NCI-H1092 (cell line): ENCODE measurements at places on chromosomes 16 and 17.
A peak's percentile ranks its signal among the peaks of the same experiment; 100 is the strongest.

DNA sequence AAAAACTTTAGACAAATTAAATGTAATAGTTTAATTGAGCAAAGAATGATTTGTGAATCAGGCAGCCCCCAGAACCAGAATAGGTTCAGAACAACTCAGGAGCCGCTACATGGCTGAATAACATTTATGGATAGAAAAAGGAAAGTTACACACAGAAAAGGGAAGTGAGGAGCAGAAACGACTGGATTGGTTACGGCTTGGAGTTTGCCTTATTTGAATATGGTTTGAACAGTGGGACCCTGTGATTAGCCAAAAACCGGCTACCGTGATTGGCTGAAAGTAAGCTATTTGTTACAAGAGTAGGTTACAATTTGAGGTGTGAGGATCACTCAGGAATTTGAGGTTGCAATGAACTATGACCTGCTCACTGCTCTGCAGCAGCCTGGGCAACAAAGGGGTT lies 1139.8 kb downstream of the CDH11 start:
- DNase-seq, result no peak

- no peak for DNase-seq
Measured at GRCh38 chr17:36892112-36892838, 45.0 kb upstream of the LHX1 start.

- no peak for DNase-seq
Measured at GRCh38 chr17:48102043-48102750, 919 bp upstream of the CBX1 start.

GRCh38 chr16:10941127-10941933 lies 938 bp downstream of the DEXI start:
- DNase-seq, result no peak

DNA sequence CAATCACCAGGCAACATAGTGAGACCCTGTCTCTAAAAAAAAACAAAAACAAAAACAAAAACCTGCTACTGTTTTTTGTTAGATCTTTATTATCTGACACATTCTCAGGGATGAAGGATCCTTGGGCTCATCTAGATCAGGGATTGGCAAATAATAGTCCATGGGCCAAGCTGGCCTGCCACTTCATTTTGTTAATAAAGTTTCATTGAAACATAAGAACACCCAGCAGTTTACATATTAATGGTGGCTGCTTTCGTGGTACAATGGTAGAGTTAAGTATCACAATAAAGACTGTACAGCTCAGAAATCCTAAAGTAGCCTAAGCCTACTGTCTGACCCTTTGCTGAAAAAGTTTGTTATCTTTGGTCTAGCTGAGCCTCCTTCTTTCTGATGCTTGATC lies 32.9 kb upstream of the CLEC18A start:
- no peak for DNase-seq

DNA sequence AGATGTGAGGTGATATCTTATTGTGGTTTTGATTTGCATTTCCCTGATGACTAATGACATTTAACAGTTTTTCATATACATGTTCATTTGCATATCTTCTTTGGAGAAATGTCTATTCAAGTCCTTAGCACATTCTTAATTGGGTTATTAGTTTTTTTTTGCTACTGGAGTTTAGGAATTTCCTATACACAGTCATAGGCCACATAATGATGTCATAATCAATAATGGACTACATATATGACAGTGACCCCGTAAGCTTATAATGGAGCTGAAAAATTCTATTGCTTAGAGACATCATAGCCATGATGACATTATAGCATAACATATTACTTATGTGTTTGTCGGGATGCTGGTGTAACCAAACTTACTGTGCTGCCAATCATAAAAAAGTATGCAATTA lies 83.7 kb downstream of the ABCA8 start:
- no peak for DNase-seq

DNA sequence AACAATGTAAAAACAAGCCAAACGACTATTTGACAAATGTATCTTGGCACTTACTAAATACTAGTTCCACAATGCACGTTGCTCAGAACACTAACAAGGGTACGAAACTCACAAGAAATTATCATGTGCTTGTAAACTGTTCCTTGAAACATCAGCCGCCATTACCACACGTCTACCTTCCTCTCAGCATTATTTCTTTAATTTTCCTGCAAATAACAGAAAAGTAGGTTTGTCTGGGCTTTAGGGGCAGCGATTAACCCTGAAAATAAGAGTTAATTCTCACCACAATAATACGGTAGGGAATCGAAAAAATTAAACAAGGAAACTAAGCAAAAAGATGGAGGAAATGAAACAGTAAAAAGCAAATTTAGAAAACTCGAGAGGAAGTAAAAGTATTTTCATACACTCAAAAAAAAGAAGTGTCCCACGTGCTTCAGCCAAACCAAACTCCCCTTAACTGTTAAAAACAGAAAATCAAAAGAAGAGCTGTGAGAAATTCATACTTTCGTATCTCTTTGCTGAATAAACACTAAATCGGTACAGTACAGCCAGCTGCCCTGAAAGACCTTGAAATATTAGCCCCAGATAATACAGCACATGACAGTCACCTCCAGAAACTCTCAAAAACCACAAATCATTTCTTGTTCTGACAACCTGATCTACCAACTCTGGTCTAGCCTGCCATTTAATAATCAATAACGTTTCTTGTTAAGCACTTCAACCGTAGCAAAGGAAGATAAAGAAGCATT lies 1.2 kb downstream of the ARHGAP17 start:
- no peak for DNase-seq

GRCh38 chr16:57084257-57084770 lies 8.1 kb upstream of the CPNE2 start:
- DNase-seq, result peak; percentile 39

- no peak for DNase-seq
Measured at GRCh38 chr16:30447512-30448226, 2.0 kb upstream of the SEPHS2 start.

GRCh38 chr17:81513753-81514488 lies 1.3 kb upstream of the ACTG1 start:
- DNase-seq, result peak; percentile 48

DNA sequence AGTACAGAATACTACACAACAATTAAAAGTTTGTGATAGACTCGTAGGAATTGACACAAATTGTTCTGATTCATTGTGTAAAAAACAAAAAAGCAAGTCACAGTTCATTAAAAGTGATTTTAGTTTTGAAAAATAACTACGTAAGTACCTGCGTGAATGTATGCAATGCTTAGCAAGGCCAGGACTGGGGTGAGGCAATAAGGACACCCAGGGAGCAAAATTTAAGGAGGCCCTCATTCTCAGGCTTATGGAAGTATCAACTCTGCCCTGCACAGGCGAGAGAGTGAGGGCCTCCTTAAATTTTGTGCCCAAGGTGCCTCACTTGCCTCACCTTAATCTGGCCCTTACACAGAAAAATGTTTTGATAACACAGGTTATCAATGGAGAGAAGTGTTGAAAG lies 31.4 kb downstream of the NOG start:
- DNase-seq, result no peak

DNA sequence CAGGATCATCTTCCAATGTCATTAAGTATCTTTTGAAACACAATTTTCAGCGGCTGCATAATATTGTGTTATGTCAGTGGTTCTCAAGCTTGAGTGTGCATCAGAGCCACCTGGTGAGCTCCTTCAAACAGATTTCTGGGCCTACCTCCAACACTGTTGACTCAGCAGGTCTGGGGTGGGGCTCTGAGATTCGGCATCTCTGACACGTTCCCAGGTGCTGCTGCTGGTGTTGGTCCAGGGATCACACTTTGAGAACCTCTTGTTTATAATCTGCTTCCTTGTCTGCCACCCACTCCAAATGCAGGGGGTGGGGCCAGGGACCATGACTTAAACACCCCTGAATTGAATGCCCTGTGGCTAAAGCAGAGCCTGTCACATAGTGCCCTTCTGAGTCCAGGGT lies 73.8 kb upstream of the HNF1B start:
- DNase-seq, result no peak

- no peak for DNase-seq
Measured at GRCh38 chr17:7774055-7774521, 56.5 kb downstream of the DNAH2 start.

GRCh38 chr17:59901604-59902003 lies 8.7 kb downstream of the RPS6KB1 start:
- no peak for DNase-seq

DNA sequence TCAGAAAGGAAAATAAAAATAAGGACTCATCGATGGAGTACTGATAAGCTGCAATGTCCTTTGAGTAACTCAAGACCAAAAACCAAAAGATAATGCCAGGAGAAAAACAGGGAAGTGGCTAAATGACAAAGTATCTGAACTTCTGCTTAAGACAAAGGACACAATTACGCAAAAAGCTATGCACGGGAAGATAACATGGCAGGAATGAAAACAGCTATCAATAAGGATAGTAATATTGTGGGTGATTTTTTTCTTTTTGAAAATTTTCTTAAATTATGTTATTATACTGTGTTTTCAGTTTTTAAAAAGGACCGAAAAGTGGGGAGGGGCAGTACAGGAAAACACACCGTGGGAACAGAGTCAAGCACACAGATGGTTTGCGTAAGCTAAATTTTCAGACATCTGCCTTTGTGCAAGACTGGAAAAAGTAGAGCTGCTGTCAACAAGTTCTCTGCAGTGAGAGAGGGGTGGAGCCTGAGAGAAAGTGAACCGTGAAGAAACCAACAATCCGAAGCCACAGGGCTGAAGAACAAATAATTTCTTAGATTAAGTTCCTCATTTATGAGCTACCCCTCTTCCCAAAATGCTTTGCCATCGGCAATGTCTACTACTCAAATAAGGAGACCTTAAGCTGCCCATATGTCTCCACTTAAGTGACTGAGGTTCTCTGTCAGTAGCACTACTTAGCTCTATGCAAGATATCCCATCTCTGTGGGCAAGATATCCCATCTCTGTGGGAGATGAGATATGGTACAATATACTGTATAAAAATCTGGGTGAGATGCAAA lies 99.9 kb upstream of the CORO6 start:
- no peak for DNase-seq

DNA sequence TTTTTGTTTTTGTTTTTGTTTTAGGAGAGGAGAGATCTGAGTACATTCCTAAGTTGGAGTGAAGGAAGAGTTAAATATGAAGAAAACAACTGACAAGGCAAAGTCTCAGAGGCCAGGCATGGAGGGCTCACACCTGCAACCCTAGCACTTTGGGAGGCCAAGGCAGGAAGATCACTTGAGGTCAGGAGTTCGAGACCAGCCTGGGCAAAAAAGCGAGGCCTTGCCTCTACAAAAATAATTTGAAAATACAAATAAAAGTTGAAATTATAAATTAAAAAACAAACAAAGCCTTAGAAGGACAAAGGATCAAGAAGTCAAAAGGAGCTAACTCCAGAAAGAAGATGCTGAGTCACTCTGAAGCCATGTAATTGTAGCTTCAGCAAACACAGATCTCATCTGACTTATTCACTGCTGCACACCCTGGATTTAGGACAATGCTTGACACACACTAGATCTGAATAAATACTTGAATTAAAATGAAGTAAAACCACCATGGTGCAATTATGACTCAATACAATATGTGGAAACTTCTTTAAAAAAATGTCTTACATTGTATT lies 9.1 kb downstream of the CEP20 start:
- DNase-seq, result no peak

DNA sequence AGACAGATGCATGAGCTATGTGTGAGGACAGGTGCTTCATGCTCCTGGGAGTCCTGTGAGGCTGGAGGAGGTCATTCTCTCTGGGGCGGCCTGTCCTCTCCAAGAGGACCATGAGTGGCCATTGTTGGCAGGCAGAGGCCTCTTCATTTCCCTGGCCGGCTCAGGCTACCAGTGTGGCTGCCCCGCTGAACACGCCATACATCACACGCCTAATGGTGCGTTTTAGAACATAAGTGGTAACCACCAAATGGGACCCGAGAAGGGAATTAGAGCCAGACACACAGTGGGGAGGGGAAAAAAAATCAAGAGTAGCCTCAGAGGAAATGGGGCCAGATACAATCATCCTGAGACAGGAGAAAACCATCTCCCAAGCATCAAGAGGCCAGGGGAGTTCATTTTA lies 140.0 kb downstream of the SPACA3 start:
- DNase-seq, result peak; percentile 96

DNA sequence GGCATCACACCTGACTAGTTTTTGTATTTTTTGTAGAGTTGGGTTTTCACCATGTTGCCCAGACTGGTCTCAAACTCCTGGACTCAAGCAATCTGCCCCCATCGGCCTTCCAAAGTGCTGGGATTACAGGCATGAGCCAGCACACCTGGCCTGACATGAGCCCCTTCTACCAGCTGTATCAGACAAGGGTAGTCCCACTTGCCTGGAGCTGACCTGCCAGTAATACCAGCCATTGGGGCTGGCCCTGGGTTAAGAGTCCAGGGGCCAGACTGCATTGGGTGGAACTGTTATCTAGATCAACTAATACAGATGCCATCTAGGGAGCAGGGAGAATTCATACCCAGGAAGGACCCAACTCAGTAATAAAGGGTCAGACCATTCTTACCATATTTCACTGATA lies 28.1 kb downstream of the WSB1 start:
- DNase-seq, result no peak

GRCh38 chr17:9475101-9475658 lies 100.4 kb downstream of the STX8 start:
- no peak for DNase-seq

GRCh38 chr16:56348168-56349085 lies 76.9 kb downstream of the AMFR start:
- no peak for DNase-seq

- DNase-seq, result no peak
Measured at GRCh38 chr17:62597920-62598319, 29.6 kb upstream of the MRC2 start.

DNA sequence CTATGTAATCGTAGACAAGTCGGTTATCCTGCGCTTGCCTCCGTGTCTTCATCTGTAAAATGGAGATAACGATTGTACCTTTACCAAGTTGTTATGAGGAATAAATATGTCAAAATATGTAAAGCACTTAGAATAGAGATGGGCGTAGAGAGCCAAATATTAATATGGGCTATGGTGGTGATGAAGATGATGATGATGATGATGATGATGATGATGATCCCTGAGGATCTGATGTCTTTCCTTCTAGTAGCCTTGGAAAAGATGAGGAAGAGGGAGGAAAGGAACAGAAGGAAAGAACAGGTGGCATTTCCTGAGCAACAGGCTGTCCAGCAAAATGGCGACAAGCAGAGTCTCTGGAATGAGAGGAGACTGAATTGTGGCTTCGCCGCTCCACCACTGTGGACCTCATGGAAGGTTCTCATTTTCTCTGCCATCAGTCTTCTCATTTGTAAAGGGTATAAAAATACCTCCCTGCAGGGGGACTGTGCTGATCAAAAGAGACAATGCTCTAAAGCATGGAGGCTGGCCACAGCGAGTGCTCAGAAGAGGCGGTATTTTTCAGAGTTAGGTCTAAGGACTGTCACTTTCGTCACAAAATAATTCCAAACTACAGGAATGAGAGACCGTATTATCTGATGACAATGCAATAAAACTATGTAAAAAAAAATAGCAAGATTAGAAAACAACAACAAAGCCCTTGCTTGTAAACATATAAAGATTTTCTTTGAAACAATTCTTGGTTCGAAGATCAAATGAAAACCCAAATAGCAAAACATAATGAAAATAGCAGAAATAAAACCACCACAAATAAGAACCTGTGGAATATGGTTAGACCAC lies 17.2 kb upstream of the RCVRN start:
- no peak for DNase-seq

GRCh38 chr17:2926019-2926650 lies 129.9 kb downstream of the RAP1GAP2 start:
- DNase-seq, result no peak

GRCh38 chr17:27390540-27390939 lies 65.7 kb upstream of the KSR1 start:
- no peak for DNase-seq
